ENCODE measurements at places on chromosomes 5 and 9. TPM values are rescaled to one million over a fixed set of nuclear protein-coding genes. Genes with fewer than 3 reads are reported as not detected.

Gene ZFAND5
- total RNA-seq = 175 TPM

Gene HSPA9
- 238 TPM for total RNA-seq

DNA sequence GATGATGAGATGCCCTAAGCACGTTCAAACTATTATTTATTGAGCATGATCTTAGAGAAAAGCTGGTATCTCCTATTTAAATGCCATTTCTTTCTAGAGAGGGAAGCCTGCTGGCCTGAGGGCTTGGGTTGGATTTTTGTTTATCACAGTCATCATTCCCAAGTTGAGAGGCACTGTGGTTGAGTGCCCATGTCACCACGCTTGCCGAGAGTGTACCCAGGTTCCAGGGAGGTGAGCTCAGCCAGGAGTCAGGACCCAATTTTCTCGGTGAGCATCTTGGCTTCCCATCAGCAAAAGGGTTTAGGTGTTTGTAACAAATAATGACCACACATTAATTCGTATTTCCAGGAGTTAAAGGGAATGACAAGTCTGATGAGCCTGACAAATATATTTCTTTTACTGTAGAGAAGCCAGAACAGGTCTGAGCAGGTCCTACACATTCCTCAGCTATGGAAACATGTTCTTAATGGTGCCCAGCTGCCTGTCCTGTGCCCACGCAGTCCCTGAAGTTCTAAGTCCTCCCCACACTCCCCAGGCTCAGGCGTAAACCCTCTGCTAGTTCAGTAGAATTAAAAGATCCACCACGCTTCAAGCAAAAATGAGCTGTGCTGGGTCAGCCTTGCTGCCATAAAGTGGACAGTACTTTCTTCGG lies 258.9 kb upstream of the IRX2 start:
- no peak for DNase-seq

- no peak for DNase-seq
Observed at GRCh38 chr5:143259254-143259605, 144.3 kb downstream of the NR3C1 start.

GRCh38 chr5:72485430-72485974 lies 21.7 kb downstream of the ZNF366 start:
- DNase-seq = no peak

- DNase-seq = no peak
Observed at GRCh38 chr9:84838879-84839278, 169.3 kb downstream of the NTRK2 start.

DNA sequence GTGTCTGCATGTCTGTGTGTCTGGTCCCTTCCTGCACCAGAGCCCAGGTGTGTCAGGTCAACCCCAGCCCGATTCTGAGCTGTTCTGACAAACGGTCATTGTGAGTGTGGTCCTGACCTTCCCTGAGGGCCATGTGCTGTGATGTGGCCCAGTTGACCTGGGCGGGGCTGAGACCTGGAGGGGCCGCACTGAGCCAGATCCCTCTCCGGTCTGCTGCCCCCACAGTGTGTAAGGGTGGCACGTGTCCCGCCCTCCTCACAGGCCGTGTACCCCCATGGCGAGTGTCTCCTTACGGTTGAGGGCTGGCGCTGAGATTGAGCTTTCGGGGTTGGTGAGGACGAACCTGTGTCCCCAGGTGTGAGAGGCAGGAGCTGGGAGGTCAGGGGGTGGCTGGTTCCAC lies 136.5 kb downstream of the MRPL36 start:
- DNase-seq = no peak

GRCh38 chr9:137837345-137838278 lies 40.0 kb upstream of the CACNA1B start:
- peak; percentile 67 for DNase-seq

DNA sequence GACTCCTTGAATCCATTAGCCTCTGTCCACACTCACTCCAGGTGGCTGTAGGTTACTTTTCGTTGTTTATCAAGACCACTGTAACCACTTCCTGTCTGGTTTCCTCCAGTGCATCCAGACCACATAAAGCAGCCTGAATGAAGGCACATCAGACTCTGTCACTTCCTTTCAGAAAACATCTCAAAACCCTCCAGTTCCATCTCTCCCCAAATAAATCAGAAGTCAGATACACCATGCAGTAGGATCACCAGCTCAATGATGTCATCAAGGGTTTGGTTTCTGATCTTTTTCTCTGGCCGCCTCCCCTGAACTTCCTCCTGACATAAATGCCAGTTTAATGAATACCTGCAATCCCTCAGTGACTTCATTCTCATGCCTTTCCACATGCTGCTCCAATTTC lies 161.2 kb downstream of the ZNF462 start:
- no peak for DNase-seq

GRCh38 chr5:134902071-134902801 lies 2.7 kb upstream of the PCBD2 start:
- DNase-seq = peak; percentile 51

Gene DOK3
- total RNA-seq = 6.9 TPM

All from type B pancreatic cell (in vitro differentiated cells).